D341Med (cell line): ENCODE measurements at places on chromosomes 6 and 20.

DNA sequence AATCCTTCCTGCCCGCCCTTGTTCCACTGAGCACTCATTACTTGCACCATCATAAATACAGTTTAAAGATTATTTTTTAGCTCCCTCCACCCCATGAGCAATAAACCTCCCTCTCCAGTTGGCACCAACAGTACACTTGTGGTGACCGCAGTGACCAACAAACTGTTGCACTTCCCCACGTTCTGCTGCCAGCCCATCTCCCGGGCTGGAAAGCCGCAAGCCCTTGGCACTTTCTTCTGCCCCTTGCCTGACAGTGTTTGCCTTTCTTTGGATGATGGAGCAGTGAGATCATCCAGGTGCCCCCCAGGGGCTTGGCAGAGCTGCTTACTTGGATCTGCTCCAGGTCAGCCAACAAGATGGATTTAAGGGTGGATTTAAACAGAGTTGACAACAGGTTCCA lies 21.6 kb downstream of the KCNB1 start:
- DNase-seq, result peak; percentile 50

- no peak for DNase-seq
Measured at GRCh38 chr6:75581231-75581630, 20.4 kb upstream of the SENP6 start.

DNA sequence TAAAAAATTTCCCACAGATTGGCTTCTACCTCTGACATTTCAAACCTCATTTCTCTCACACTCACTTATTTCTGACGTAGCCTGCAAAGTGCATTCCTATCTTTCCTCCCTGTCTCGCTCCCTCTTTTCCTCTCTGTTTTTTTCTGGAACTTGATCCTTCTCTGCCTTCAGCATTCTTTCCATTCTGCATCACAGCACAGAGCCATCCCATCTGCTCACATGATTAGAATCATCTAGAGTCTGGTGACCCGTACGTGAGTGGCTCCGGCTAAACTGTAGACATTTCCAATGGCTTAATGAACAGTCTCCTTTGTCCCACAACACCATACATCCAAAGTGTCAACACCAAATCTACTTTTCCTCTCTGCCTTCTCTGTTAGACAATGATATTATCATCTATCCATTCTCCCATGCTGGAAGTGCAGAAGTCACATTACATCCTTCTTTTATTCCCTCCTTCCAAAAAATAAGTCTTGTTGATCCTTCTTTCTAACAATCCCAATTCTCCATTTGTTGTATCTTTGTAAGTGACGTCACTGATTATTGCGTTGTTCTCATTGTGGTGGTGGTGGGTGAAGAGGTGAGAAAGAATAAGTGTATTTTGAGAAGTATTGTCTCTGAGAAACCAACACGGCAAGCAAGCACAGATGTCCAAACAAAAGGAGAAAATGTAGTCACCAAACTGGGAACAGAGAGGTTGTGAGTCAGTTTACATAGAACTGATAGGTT lies 41.6 kb downstream of the OPRM1 start:
- DNase-seq, result no peak

- no peak for DNase-seq
Measured at GRCh38 chr6:109449795-109450673, 5.5 kb downstream of the MICAL1 start.
